ENCODE measurements at places on chromosomes 12 and 14.

DNA sequence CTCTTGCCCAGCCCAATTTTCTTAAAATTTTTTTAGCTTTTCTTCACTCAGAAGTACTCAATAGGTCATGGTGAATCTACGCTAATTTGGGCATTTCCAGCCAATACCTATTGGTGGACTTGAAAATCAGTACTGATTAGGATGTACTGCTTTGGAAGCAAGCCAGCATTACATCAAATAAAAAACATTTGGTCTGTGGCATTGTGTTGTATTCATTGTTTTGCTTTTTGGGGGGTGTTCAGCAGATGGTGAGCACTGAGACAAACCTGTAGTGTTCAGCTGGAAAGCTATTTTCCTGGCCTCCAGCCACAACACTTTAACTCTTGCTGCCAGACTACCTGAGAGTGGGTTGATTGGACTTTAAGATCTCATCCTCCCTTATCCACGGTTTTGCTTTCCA lies 4.0 kb downstream of the MAPKAPK5 start:
- DNase-seq: peak; percentile 15

DNA sequence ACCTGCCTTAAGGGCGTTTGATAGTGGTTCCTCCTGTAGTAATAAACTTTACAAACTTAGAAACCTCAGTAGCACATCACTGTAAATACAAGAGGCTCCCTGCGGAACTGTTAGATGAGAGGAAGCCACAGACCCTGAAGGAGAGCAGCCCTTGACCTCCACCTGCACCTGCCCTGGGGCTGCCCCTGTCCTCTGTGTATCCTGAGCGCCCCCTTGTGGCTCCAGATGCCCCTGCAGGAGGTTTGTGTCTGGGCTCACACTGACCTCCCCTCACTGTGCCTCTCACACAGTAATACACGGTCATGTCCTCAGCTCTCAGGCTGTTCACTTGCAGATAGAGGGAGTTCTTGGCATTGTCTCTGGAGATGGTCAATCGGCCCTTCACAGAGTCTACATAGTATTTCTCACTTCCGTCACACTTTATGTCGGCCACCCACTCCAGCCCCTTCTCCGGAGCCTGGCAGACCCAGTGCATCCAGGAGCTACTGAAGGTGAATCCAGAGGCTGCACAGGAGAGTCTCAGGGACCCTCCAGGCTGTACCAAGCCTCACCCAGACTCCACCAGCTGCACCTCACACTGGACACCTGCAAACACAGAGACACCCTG lies 1059.8 kb downstream of the TMEM121 start:
- DNase-seq: no peak

DNA sequence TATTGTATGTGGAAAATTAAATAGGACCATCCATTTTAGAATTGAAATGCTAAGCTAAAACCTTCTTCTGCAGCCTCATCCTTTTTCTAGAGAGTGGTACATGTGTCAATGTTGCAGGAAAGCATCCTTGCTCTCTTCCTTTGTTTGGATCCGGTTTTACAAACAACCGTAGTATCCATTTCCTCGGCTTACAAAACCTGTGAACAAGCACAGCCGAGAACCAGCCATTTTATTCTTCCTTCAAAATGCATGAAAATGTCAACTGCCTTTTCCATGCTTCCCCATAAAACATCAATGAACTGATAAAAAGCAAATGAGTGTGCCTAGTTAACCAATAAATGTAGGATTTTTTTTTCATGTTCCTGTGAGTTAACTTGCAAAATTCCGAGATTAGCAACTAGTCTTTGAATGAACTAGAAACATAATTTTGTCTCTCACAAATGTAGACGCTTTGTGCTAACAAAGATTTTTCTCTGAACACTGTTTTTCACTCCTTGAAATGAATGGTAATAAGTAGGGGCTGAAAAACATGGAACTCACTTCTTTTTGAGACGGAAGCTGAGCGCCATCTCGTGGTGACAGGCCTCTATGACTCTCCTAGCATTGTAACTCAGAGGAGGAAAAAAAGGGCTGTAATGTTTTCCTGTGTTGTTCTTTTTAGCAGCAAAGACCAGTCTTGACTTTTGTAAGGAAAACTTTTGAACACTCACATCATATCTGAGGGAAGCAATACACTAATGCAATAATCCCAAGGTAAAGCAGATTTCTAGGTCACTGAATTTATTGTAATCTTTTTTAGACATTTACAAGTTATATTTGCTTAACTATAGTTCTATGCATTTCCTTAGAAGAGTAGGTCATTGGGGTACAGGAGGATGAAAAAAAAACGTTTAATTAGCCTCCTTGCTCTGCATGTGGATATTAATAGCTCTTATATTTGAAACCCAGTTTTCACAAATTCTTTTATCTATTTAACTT lies 157.4 kb upstream of the FOXG1 start:
- peak; percentile 0 for DNase-seq

GRCh38 chr14:105187935-105188524 lies 6.9 kb upstream of the NUDT14 start:
- no peak for DNase-seq

DNA sequence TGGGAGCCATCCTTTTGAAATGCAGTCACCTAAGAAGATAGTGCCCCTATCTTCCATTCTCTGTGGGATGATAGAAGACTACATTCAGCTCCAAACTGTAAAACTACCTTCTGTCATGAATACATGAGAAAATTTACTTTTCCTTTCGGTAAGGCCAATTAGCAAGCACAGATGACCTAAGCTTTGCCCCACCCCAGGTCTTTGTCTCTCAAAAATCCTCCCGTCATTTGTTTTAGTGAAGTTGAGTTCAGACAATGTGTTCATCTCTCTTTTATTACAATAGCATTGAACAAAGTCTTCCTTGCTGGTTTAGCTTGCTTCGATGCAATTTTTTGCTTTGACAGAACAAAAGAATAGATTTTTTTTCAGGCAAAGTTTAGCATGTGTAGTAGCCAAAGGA lies 18.2 kb upstream of the FSCB start:
- DNase-seq: no peak

DNA sequence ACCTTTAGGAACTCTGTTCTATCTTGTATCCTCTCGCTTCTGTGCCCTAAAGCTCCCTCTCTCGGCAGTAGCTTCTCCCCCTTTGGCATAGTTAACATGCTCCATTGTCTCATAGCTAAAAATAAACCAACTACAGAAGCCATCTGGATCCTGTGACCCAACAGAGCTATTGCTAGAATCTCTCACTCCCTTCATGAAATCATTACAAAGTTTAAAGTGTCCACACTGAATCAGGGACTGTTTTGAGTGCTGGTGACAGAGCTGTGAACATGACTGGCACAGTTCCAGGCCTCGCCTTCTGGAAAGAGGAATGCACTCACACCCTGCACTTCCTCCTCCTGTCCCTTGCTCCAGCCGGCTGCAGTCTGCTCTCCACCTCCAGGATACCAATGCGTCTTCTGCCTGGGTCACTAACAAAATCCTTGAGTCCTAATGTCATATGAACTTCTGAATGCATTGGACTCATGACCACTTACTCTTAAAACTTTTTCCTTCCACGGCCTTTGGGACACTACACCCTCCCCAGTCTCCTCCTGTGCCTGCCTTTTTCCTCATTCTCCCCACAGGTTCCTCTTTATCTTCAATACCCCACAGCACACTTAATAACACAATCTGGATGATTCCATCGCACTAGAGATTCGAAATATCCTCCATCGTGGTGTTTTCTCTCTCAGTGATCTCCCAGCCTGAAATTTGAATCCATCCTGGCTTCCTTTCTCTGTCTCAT lies 13.2 kb downstream of the PLBD1 start:
- DNase-seq: peak; percentile 1

GRCh38 chr14:79652513-79653307 lies 558.6 kb downstream of the DIO2 start:
- no peak for DNase-seq

DNA sequence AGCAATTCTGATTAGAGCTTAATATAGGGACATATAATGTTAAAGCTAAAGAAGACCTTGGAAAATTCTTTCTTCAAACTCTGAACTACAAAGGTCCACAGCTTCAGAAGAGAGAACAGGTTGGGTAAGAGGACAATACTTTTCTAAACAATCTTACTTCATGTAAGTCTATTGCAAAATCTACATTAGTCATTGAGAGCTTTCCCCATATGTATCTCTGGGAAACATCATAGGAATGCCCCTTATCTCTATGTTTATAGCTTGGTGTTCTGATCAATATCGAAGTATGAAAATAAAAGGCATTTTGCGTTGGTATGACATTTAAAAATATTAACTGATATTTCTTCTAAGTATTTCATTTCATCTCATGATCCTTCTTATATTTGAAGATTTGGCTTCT lies 962.6 kb downstream of the AACS start:
- DNase-seq: no peak

- DNase-seq: no peak
These were observed 121.2 kb upstream of the GRIP1 start for GRCh38 chr12:66800046-66800445.

- no peak for DNase-seq
These were observed 107.1 kb downstream of the TMTC2 start for GRCh38 chr12:82793751-82794281.

DNA sequence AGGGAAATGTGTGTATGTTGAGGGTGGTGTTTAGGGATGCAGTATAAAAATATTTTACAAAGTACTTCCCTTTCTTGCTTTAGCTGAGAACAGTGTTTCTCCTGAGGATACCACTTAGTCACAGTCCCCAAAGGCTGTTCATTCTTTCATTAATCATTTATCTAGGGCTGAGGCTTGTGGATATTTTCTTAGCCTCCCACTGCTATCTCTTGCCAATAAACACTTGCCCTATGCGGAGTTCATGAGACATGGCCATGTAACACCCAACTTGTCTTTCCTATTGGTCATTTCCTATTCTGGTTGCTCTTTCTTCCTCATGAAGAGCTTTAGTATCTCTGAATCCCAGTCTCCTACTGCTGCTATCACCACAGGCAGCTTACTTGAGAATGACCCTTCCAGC lies 75.1 kb downstream of the ETNK1 start:
- DNase-seq: no peak

DNA sequence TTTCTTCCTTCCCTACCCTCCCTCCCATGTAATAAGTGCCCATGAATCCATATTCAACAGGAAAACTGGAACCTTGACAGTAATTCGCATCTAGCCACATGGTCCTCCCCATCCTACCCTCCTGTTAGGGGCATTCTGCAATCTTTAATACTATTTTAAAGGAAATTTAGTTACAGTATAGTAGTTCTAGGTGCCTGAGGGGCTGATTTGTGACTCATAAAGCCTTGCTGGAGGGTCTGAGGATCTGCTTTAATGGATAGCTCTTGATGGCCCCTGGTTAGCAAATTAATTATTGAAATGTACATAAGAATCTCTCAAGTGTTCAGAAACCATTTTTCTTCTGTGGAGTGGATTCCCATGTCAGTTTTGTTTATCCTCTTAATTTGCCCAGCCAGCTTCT lies 54.1 kb downstream of the ESRRB start:
- DNase-seq: no peak

DNA sequence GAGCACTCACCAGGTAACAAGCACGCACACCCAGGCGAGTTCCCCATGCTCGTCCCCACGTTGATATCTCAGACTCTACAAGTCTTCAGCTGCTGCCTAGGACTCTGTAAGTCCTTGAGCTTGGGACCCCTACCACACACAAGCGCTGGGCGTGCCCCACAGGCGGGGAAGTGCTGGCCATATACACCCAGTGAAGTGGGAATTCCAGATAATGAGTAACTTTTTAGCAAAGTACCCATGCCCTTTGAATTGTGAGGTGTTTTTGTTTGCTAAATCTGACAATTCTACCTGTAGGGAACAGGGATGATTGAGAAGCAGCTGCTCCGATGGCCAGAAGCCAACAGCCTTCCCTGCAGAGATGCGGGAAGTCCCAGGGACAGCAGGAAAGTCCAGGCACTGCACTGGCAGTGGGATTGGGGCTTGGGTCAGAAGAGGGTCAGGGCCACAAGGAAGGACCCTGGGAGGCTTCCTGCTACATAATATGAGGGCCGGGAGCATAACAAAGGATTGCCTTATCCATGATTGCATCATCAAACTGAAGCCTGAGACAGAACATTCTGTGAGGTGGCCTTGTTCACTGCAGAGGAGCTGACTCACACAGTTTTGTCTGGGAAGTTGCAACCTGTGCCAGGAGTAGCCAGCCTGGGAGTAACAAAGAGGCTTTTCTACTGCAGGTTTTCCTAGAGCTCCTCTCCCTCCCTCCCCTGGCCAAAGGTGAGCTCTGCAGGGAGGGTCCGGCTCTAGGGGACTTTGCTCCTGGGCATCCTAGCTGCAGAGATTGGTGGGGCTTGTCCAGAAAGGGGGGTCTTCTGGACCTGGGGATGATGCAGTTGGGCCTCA lies 13.2 kb upstream of the SERPINA3 start:
- peak; percentile 95 for DNase-seq

DNA sequence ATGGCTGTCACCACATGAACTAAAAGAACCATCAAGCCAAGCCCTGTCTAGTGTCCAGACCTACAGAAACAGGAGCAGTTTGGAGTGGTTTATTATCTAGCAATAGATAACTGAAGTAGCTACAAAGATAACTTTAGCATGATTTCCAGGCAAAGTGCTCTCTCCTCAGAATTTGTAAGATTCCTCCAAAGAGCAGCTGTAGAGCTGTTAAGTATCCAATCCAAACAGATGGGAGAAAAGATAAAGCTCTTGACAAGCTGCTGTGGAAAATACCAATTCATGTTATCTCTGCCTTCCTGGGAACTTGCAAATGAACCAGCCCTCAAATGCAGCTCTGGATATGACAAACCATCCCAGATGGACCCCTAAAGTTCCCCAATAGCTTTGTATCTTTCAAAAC lies 78.9 kb upstream of the RESF1 start:
- no peak for DNase-seq

GRCh38 chr12:88763536-88764100 lies 183.3 kb upstream of the KITLG start:
- DNase-seq: peak; percentile 36

DNA sequence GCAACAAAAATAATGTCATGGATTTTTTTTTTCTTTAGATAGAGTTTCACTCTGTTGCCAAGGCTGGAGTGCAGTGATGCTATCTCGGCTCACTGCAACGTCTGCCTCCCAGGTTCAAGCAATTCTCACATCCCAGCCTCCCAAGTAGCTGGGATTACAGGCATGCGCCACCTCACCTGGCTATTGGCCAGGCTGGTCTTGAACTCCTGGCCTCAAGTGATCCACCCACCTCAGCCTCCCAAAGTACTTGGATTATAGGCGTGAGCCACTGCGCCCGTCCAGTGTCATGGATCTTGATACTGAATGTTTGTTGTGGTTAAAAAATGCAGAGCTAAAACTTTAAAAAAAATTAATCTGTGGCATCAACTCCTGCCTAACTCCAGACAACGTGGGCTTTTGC lies 107.8 kb upstream of the PTPRB start:
- no peak for DNase-seq

DNA sequence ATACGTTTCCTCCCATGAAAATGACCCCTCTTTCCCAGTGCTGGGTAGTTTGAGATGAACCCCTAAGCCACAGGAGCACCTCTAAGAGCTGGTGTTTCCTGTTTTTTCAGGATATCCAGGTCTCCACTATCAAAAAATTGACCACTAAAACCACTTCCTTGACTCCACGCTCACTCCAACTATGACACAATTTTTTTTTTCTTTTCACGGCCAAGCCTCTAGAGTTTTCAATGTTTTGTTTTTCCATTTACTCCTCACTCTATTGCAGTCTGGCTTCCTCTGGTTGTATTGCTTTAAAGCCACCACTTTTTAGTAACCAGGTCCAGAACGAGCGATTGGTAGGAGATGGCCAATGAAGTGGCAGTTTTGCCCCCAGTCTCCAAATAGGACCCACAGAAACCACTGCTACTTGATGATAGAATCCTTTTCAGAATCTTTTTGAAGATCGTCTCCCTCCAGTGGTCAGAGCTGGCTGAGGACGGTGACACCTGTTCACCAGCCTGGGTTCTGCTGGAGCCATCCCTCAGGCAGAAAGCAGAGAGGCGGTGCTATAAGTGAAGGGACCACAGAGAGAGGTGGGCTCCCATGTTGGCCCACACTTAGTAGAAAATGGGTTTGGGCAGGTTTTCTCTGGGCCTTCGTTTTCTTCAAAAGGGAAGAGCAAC lies 454.4 kb downstream of the VRK1 start:
- no peak for DNase-seq
